ENCODE measurements at places on chromosomes 11 and 22.

- DNase-seq: no peak
Observed at GRCh38 chr11:29282088-29282487, 734.7 kb downstream of the KCNA4 start.

DNA sequence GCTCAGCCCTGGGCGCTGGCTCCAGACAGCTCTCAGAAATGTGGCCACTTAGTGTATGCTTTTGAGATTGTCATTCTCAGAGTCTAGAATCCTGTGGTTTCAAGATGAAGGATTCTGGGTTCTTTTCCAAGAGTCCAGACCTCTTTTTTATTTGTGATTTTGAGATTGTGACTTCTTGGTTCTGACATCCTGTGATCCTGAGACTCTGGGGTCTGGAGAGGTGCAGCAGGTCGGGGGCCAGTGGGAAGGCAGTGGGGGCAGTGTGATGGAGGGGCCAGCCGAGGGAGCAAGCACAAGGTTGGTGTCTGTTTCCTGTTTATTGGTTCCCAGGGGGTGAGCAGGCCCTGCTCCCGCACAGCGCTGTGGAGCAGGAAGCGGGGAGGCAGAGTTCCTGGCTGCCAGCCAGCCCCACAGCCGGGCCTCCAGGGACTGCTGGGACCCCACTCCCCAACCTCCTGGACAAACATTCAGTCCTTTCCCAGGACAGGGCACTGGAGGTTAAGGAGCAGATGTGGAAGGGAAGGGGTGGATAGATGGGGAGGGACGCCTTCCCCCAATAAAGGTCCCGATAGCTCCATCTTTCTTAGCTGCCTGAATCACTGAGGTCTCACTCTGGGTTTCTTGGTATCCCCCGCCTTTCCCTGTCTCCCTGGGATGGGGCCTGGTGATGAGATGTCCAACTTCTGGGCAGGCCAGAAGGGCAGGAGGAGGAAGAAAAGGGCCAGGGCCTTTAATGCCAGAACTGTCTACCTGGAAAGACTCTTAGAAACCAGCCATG lies 13.7 kb downstream of the ARHGEF17 start:
- no peak for DNase-seq

GRCh38 chr22:17120281-17120680 lies 879 bp downstream of the TMEM121B start:
- peak; percentile 46 for DNase-seq

DNA sequence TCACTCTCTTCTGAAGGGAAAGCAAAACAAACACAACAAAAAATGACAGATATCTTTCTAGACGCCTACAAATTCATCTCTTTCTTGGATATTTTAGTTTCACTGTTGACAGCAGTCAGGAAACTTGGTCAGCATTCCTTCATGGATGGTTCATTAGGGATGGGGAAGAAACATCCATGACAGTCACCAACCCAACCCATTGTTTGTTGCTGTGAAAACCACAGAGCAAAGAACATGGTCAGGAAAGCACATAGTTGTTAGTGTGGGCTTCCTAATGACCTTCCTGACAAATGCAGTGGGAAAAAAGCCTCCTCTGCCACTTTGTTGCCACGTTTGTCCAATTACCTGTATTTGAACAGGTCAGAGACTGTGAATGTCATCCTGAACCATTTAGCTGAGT lies 139.8 kb upstream of the SNX19 start:
- DNase-seq: no peak
